ENCODE measurements at places on chromosomes 11 and 22.

DNA sequence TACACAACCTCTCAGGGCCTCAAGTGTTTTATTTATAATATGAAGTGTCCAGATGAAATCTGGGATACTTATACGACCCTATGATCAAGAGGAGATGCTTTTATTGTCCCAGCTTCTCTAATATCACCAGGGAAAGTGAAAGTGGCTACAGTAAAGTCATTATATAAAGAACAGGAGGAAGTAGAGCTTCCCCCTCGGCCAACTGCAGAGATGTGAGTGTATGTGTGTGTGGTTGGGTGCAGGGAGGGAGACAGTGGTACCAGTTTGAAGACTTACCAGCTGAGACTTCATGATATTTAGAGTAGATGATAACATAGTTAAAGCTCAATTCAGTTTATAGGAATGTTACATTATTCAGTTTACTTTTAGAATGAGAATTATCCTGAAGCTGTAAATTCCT is 373.6 kb upstream of the DDI1 start:
- no peak for DNase-seq

- no peak for DNase-seq
These were observed 206.9 kb downstream of the CADM1 start for GRCh38 chr11:115297330-115297729.

- DNase-seq, result no peak
These were observed 525.5 kb downstream of the SOX6 start for GRCh38 chr11:15830741-15831428.

GRCh38 chr11:90840071-90840470 is 617.2 kb upstream of the CHORDC1 start:
- no peak for DNase-seq

DNA sequence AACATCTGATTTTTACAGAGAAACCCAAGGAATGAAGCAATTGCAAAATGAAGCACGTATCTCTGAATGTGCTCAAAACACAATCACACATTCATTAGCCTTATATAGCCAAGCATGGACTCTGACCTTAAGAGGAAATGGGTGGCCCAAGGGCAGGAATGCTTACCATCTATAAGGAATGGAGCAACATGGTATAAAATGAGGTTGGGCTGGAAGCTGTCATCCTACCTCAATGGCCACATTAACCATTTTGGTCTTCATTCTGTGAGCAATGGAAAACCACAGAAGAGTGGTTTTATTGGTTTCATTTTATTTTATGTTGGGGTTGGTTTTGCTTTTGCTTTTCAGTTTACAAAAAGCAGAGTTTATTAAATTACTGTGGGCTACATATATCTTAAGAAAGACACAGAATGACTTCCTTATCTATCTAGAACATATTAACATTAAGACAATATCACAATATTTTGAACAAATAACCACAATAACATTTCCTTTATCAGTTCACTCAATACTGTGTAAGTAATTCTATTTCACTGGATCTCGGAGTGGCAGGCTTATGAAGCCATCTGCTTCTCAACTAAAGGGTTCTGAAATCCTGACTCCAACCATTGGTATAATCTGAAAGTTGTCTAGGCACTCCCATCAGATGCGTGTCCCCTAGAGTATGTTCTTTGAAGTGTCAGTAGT is 10.8 kb upstream of the MS4A13 start:
- DNase-seq, result no peak

GRCh38 chr22:36860821-36861659 is at the start of gene NCF4:
Gene NCF4, plus strand, starts transcription at chr22:36861006. Its CDS starts 166 bp downstream, at chr22:36861172.
- DNase-seq, result no peak

GRCh38 chr11:120401506-120401905 is 65.3 kb downstream of the ARHGEF12 start:
- DNase-seq, result no peak

Measured in left forelimb (tissue), 1 donor.